ENCODE measurements at places on chromosomes 5 and 9. TPM values are rescaled to one million over a fixed set of nuclear protein-coding genes. Genes with fewer than 3 reads are reported as not detected.

DNA sequence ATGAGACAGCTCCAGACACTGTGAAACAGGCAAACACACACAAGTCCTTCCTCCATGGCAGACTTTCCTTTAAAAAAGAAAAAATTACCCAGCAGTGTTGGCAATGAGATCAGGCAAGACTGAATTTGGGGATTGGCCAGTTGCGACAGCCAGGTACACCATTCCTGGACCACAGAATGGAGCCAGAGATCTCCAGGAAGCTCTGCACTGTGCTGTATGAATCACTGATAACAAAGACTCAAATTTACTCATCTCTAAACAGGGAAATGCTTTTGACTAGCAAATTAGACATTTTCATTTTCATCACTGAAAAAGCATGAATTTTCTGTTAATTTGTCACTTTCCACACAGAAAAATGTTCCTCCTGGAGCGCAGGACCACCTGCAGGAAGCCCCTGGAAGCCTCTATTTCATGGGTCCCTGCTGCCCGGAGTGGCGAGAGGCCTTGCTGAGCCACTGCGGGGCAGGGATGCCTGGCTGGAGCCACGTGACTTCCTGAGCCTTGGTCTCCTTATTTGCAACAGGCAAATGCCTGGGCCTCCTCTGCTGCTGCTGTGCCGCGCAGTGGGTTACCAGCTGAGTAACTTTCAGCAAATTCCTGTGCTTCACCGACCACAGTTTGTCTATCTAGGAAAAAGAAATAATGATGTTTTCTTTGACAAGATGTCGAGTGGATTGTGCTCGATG is 185.9 kb upstream of the ZNF618 start:
- DNase-seq, result no peak

- DNase-seq, result no peak
Observed at GRCh38 chr5:31225118-31225517, 31.6 kb downstream of the CDH6 start.

GRCh38 chr5:123454259-123454911 is 31.2 kb upstream of the CEP120 start:
- no peak for DNase-seq

The FAM78A gene
- 0.64 TPM for total RNA-seq
